ENCODE measurements at places on chromosomes 6 and 20.
A peak's percentile ranks its signal among the peaks of the same experiment; 100 is the strongest.

DNA sequence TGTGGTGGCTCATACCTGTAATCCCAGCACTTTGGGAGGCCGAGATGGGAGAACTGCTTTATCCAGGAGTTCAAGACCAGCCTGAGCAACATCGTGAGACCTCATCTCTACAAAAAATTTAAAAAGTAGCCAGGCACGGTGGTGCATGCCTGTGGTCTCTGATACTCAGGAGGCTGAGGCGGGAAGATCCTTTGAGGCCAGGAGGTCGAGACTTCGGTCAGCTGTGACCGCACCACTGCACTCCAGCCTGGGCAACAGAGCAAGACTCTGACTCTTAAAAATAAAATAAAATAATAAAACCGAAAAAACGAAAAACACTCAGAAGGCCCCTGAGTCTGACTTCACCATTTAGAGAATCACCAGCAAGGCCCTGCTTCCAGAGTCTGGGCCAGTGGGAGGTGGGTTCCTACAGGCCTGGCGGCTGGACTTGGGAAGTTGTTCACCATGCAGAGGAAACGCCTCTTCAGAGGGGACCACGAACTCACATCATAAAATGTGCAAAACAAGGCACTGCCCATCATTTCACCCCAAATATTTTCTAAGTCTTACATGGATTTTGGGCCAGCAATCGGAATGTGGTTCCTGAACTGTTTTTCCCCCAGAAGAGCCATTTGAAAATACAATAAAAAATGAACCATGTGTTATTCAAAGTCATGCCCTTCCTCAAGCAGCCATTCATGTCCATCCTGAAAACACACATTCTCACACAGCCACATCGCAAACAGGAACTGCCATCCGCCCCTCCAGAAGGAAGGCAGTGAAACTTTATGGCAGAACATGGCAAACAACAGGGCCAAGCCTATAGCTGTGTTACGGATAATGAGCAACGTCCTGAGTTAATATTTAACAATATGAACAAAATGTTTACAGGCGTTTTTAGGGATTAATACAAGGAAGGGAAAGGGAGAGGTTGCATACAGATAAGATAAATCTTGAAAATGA, 57.8 kb downstream of the SLC22A23 start:
- DNase-seq: no peak

DNA sequence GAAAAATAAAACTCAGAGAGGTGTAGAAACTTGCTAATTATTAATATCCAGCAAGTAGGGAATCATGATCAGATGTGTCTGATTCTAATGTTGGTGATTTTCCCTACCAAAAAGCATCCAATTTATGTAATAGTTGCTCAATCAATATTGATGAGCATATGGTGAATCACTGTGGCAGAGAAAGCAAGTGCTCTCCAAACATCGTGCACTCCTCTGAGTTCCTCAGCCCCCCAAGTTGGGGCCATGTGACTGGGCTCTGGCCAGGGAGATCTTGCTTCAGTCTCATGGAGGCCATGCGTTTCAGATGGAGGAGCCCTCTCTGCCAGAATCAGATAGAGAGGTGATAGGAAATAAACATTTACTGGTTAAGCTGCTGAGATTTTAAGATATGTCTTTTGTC, 133.2 kb upstream of the LY86 start:
- no peak for DNase-seq

DNA sequence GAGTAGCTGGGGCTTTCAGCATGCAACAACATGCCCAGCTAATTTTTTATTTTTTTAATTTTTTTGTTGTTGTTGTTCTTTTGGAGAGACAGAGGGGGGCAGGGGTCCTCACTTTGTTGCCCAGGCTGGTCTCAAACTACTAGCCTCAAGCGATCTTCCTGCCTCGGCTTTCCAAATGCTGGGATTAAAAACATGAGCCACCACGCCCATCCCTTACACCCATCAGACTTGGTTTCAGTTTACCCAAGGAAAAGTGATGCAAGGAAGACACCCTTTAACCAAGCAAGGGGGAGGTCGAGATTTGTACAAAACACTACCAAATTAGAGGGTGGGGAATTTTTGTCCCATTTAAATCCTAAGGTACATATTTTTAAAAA, 210.1 kb downstream of the ARHGAP18 start:
- DNase-seq: no peak

- no peak for DNase-seq
Measured at GRCh38 chr6:45959534-45960145, 56.0 kb downstream of the CLIC5 start.

- DNase-seq: no peak
Measured at GRCh38 chr6:14765721-14766390, 480.0 kb upstream of the JARID2 start.

GRCh38 chr6:27687154-27688013, 214.5 kb upstream of the ZNF184 start:
- peak; percentile 83 for DNase-seq

GRCh38 chr6:149250951-149251350, 66.6 kb upstream of the TAB2 start:
- no peak for DNase-seq

GRCh38 chr6:74912234-74912633, 293.6 kb downstream of the COL12A1 start:
- no peak for DNase-seq

GRCh38 chr6:158072083-158072721, 90.5 kb downstream of the SYNJ2 start:
- DNase-seq: peak; percentile 86

DNA sequence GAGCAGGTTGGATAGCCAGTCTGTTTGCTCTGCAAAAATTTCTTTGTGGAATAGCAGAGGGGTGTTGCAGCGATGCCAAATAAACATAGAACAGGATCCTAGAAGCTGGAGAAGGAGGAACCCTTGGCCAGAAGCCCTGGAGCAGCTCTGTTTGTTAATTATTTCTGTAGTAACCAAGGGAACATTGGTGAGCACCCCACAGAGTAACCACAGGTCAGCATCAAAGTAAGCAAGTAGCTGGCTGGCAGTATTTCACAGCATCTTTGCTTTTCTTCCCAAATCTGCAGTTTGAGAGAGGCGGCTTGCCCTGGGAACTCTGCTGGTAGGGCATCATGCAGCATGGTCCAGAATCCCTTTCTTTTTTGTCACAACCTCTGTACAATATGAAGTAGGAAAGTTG, 12.7 kb upstream of the APMAP start:
- DNase-seq: no peak

GRCh38 chr6:79455446-79455845, 81.8 kb downstream of the LCA5 start:
- no peak for DNase-seq

GRCh38 chr6:43176423-43176786, 5.3 kb downstream of the SRF start:
- no peak for DNase-seq

GRCh38 chr20:54063992-54064676, 6.3 kb downstream of the BCAS1 start:
- DNase-seq: no peak

DNA sequence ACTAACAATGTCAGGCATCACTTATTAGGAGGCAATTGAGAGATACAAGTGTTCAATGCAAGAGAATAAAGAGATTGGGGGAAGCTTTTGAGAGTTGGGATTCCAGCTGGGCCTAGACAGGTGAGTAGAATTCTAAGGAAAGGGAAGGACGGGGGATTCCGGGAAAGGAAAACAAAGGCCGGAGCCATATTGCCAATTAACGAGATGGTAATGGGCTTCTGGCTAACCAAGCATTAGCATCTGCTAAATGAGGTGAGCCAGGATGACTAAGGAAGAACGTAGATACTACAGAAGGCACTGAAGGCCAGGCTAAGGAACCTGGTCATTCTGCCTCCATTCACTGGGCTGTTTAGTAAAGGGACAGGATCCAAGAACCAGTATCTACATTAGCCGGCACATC, 10.5 kb downstream of the FYN start:
- DNase-seq: no peak

GRCh38 chr6:16162003-16162402, 33.1 kb downstream of the MYLIP start:
- DNase-seq: no peak
